ENCODE measurements at places on chromosomes 2 and 18.

- no peak for DNase-seq
Observed at GRCh38 chr18:6650127-6650507, 79.4 kb upstream of the ARHGAP28 start.

- DNase-seq, result no peak
Observed at GRCh38 chr18:676736-677135, 19.3 kb downstream of the TYMS start.

GRCh38 chr2:15298770-15299169 lies 262.4 kb downstream of the NBAS start:
- DNase-seq, result no peak

DNA sequence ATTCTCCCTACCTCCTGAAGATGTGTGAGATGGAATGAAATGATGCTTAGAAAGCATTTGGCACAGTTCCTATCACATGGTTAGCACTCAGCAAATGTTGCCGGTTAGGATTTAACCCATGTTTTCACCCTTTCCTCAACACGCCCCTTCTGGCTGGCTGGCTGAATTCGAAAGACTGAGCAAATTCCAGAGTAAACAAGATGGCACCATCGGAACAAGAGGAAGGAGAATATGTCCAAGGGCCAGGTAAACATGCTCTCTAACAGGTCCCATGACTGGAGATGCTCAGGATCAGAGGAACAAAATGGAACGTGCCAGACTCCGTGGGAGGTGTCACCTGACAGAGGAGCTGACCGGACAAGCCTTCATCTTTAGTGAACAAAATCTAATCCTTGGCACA lies 145.6 kb downstream of the ANKRD44 start:
- DNase-seq, result no peak

DNA sequence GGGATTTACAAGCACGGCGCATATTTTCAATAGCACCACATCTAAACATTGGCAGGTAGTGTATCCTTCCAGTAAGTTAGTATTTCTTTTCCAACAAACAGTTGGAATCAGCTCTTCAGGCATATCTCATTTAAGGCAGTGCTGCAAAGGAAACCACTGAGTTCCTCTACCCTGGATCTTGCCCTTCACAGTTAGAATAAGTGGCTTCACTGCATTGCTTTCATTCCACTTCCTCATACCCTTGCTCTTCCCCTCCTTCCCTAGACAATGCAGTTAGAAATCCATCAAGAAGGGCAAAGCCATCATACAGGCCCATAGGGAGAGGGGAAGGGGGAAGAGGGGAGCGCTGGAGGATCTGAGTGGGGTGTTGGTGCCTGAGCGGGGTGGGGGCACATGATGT lies 173.7 kb downstream of the FBXO15 start:
- no peak for DNase-seq

- DNase-seq, result no peak
Observed at GRCh38 chr18:6672821-6673308, 56.7 kb upstream of the ARHGAP28 start.

- DNase-seq, result no peak
Observed at GRCh38 chr2:195413422-195413821, 243.6 kb upstream of the SLC39A10 start.

- DNase-seq, result no peak
Observed at GRCh38 chr18:53266850-53267249, 926.9 kb downstream of the DCC start.

DNA sequence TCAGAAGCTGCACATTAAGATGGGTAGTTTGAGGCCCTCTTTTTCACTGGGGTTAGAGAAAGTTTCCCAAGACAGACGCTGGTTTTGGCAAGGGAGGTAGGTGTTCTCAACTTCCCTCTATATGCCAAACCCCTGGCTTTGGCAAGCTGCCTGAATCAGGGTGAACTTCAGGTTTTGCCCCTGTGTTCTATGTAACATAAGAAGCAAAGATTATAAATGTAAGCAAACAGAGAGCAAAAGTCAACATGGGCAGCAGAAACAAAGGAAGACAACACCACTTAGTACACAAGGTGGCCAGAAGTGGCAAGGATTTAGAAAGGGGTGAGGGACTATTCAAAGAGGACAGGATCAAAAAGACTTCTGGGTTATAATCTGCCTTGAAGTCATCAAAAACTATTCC lies 70.5 kb upstream of the TFCP2L1 start:
- DNase-seq, result peak; percentile 43

- peak; percentile 47 for DNase-seq
Observed at GRCh38 chr18:58819051-58819450, 45.6 kb upstream of the ZNF532 start.

- DNase-seq, result no peak
Observed at GRCh38 chr2:70965506-70965905, 12.9 kb upstream of the ANKRD53 start.

- peak; percentile 43 for DNase-seq
Observed at GRCh38 chr2:101349893-101350662, 37.2 kb downstream of the CREG2 start.

- no peak for DNase-seq
Observed at GRCh38 chr2:229434187-229434586, 163.1 kb upstream of the PID1 start.

- DNase-seq, result peak; percentile 26
Observed at GRCh38 chr2:213316001-213316735, 31.9 kb downstream of the SPAG16 start.

DNA sequence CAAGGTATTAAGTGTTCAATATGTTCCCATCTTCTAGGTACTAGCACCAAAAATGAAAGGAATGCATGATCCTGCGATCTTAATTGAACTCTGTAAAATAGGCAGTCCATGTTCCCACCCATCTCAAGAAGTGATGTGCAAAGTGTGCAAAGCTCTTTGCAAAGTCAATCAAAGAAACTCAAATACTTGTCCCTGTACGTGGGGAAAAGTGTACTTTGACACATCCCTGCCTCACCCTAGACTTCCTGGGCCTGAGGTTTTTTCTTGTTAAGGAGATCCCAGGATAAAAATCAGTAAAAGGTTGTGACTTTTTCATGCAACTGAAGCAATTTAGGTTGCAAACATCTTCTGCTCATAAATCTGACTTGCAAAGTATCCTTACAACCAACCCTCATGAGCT lies 25.3 kb downstream of the HNRNPA3 start:
- no peak for DNase-seq

- DNase-seq, result peak; percentile 2
Observed at GRCh38 chr18:50320719-50321118, 33.2 kb upstream of the CXXC1 start.

DNA sequence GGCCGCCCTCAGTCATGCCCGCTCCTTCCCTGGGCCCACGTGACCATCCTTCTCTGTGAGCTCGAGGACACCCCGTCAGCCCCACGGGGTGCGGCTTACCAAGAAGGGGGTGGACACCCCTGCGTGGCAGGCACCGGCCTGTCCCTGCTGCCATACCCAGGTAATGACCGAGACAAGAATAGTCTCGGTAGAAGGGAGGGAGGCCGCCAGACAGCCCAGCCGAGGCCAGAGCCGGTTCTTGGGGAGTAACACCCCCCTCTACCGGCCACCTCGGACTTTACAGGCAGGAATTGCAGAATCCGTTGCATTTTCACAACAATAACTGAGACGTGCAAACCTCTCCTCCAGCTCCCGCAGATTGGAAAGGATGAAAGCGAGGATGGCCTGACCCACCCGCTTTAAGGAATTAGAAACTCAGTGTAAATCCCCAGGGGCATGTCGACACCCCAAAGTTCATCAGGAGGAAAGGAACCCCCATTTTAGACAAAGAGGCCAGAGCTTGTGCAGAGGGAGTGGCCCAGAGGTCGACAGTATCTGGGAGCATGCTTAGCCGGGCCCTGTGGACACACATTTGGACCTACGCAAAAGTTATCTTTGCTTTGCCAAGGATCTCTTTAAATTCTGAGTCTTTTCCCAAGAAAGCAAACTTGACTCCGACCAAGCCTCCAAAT lies 60.1 kb upstream of the GLI2 start:
- peak; percentile 78 for DNase-seq

DNA sequence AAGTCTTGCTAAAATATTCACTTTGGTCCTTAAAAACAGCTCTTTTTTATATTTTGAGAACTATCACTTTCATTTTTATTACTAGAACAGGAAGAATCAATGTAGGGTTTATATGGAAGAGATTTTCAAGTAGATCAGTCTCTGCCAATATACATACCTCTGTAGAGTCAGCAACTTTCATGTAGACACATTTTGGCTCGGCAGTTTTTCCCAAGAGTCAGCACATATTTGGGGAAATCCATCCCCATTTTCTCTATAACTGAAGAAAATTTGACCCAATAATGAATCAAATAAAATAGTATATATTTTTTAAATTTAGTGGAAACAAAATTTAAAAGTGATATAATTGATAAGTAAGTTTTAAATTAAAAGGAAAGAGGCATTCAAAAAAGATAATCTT lies 329.8 kb upstream of the TFPI start:
- DNase-seq, result no peak

DNA sequence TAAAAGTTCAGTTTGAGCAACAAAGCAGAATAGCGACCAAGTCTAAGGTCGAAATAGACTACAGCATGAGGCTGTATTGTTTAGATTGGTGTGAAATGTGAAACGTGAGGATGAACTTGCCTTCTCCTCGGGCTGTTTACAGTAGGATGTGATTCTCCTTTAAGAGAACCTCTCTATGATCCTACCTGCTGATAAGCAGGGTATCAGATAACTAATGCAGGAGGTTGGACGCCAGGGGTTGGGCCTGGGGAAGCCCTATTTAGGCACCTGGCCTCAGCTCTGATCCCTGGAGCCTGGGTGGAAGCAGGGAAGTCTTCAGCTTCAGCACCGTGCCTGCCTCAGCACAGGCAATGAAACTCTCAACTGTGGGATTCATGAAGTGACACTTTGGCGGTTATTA lies 11.4 kb downstream of the CRYGD start:
- no peak for DNase-seq

- no peak for DNase-seq
Observed at GRCh38 chr2:199684832-199685231, 166.2 kb downstream of the FTCDNL1 start.

GRCh38 chr2:207683879-207684627 lies 27.4 kb upstream of the CCNYL1 start:
- peak; percentile 52 for DNase-seq

- DNase-seq, result no peak
Observed at GRCh38 chr2:163081754-163082153, 243.2 kb upstream of the KCNH7 start.

- peak; percentile 75 for DNase-seq
Observed at GRCh38 chr2:113117541-113118262, 9.7 kb upstream of the IL1RN start.

DNA sequence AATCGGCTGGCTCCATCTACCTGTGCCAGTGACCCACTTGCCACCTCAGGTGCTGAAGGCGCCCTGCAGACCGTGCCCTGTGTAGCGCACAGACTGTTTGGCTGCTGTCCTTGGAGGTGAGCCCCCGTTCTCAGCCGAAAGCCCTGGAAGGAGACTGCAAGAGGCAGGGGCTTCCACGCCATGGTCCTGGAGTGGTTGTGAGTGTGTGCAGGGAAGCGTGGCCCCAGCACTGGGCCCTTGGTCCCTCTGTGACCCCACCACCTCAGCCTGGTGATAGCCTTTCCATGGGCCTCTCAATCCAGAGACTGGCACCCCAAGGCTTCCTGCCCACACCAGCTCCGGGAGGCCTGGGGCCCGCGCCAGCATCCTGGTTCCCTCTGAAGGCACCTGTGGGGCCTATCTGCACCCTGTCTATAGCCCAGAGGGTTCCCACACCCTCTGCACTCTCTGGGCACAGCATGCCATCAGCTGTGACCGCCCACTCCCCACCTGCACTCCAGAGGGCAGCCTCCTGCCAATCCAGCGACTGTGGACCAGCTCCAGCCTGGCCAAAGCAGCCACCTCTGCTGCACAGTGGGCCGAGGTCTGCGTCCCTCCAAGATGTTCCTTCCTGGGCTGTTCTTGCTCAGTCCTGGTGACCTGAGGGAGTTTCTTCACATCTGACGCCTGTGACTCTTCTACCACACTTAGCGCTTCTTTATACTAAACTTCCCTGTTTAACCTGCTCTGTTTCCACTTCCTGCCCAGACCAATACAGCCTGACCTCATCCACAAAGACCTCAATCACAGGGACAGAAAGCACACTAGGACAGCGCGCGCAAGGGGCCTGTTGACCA lies 109.5 kb downstream of the EIPR1 start:
- DNase-seq, result no peak

- peak; percentile 37 for DNase-seq
Observed at GRCh38 chr2:224802407-224802806, 86.2 kb upstream of the CCDC195 start.

GRCh38 chr2:98013407-98014042 lies 17.8 kb upstream of the TMEM131 start:
- DNase-seq, result peak; percentile 87

- no peak for DNase-seq
Observed at GRCh38 chr2:223050188-223050587, 1.8 kb upstream of the KCNE4 start.

DNA sequence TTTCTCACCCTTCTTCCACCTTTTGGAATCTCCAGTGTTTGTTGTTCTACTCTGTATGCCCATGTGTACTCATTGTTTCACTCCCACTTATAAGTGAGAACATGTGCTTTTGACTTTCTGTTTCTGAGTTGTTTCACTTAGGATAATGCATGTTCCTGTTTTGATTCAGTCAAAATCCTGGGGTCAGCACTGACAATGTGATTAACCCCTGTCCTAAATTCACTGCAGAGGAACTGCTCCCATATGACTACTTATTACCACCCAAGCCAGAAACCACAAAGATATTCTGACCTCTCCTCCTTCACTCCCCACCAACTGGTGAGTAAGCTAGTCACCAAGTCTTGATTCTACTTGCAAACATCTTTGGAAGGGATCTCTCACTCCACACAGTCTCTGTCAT lies 251.4 kb upstream of the TCF4 start:
- DNase-seq, result no peak

DNA sequence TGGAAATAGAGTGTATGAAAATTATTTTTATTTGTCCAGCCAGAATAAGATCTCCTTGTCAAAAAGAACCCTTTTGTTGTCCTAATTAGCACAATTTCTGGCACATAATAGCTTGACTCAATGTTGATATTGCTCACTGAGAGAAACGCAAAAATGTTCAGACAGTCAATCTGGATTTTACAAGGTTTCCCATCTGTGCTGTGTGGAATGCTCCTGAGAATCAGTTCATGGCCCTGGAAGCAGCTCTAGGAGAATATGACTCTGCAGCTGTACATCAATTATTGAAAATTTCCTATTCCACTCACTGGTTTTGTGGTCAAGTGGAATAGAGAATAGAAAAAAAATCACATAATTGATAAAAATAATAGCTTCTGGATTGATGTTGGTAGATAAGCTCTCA lies 1582.9 kb upstream of the NXPH2 start:
- DNase-seq, result no peak

- peak; percentile 96 for DNase-seq
Observed at GRCh38 chr2:102114290-102114721, 28.2 kb upstream of the IL1R1 start.

GRCh38 chr2:84652431-84652830 lies 136.1 kb downstream of the DNAH6 start:
- no peak for DNase-seq

DNA sequence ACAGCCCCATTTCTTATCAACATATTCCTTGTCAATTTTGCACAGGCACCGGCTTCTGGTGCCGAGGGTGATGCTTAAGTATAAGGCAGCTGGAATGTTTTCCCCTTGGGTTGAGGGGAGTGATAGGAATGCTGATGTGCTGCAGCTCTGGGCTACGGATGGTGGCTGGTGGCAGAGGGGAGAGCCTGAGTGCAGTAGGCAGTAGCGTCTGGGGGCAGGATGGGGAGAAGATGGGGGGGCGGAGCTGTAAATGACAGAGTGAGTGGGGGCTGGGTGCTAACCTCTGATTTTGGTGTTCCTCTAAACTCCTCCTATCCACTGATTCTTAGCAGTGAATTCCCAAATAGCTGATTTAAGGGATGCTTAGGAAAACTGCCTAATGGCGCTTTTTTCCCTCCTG lies 20.7 kb downstream of the TMEM178A start:
- no peak for DNase-seq
